ENCODE measurements at places on chromosomes 12 and 14.

- no peak for DNase-seq
Observed at GRCh38 chr14:71758229-71758951, 173.8 kb upstream of the RGS6 start.

DNA sequence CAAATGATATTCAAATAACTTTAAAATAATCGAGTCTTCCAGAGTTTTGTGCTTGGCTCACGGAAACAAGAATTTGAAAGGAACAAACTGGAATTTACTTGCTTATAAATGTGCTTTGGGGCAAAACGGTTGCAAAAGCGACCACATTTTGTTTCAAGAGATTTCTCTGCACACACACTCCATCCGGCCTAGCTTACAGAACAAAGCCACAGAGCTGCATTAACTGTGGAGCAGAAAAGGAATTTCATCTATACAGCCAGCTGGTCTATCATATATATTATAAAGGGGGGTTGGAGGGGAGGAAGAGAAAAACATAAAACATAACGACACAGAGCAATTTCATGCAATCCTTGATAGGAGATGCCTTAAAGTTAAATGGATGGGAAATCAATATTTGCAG, 153.0 kb downstream of the MYRFL start:
- no peak for DNase-seq

DNA sequence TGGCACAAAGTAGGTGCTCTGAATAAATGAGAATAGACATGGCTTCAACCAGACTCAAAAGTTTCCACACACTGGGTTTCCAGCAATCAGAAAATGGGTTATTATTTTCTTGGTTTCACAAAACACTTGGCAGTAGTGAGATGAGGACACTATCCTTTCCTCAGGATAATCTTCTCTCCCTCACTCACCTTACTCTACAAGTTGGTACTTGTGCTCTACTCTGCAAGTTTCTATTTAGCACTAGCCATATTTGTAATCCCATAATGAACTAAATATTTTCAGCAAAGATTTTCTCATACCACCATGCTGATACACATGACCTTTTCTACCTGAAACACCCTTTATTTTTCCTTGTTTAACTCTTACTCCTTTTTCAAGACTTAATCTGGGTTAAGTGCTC, 137.7 kb downstream of the FOXA1 start:
- DNase-seq = no peak

DNA sequence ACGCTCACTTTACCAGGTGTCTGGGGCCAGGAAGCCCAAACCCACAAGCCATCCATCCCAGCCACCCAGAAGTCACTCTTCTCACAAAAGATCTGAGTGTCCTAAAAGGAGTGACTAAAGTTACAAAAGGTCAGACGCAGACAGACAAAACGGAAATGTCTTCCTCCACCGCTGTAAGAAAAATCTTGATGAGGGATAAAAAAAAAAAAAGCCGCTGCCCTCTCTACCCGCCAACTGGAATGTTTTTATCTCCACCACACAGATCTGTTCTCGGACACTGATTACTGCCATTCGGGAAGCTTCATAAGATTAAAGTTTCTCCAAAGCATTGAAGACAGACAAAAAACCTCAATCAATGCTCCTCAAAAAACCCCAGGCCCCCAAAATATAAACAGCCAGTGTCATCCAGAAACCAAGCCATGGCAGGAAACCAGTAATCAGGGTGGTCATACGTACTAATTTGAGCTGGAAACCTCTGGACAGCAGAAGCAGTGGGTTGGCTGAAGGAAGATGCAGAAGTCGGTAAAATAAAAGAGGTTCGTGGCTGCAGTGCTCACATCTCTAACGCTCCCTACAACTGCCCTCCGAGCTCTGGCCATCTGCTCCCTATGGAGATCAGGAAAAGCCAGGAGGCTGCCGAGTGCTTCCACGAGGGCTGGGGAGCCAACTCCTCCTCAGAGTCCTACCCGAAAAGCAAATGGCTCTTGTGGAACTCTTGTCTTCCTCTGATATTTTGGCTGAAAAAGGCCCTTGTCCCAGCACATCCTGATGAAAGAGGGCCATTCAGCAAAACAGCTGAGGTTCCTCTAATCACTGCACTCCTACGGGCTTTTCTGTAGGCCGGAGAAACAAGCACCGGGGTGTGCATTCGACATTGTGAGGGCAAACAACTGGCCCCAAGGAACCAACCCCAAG, 30.3 kb downstream of the SSH1 start:
- DNase-seq = no peak

- DNase-seq = peak; percentile 95
Observed at GRCh38 chr12:108562348-108563135, at the start of gene ISCU. TSS of gene ISCU (plus strand) at chr12:108562596. CDS start at chr12:108562623, 27 bp downstream.

DNA sequence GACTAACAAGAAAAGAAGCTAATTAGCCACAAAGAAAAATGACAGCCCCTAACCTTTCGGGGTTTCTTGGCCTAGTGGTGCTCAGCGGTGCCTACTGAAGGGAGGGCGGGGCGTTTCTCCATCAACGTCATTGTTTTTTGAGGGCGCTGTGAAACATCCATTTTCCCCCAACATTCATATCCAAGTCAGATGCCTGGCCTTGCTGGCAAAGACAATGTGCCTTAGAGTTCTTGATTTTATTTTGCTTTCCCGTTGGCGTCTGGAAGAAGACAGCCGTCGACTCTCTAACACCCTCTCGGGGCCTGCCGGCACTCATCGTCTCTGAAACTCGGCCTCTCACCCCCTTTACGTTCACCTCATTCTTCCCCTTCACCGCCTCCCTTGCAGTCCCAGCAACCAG, 154.5 kb downstream of the PHETA1 start:
- DNase-seq = no peak

GRCh38 chr14:79544698-79545070, 666.6 kb downstream of the DIO2 start:
- no peak for DNase-seq

GRCh38 chr14:92980866-92981265, 57.9 kb downstream of the CHGA start:
- no peak for DNase-seq

GRCh38 chr14:52351233-52352060, 37.3 kb downstream of the PTGER2 start:
- DNase-seq = no peak

GRCh38 chr12:65655074-65655493, 169.2 kb upstream of the HMGA2 start:
- no peak for DNase-seq

Data from smooth muscle cell of the brain vasculature (primary cell).